ENCODE measurements at places on chromosomes 3 and 15. TPM values are rescaled to one million over a fixed set of nuclear protein-coding genes. Genes with fewer than 3 reads are reported as not detected.

DNA sequence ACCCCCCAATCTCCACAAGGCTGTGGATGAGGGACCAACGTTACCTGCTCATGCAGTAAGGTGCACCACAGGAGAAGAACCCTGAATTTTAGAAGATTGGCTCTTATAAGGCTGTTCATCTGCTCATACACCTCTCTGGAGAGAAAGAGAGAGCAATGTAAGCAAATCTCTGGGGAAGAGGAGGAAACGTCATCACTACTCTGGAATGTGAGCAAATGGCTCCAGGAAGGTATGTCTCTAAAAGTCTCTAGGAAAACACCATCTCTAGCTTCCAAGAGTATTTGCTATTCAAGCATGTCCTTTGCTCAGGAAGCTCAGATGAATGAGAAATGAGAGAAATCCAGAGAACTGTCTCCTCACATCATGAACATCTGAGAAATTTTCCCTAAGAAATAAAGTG lies 235.4 kb downstream of the TBL1XR1 start:
- DNase-seq, result no peak
- peaks cover 7% of the 10 kb centered on the region for H3K4me1 ChIP-seq
- peaks cover 11% of the 10 kb centered on the region for H3K27me3 ChIP-seq
- no peak overlapping the region for H3K27ac ChIP-seq
- no peak overlapping the region for H3K4me3 ChIP-seq

- no peaks in the 10 kb centered on the region for H3K36me3 ChIP-seq
- H3K4me3 ChIP-seq, result no peak overlapping the region
- no peak overlapping the region for H3K27ac ChIP-seq
- DNase-seq, result no peak
Observed at GRCh38 chr3:182294696-182295095, 498.6 kb upstream of the ATP11B start.

GRCh38 chr15:26773917-26774316 lies 1.1 kb upstream of the GABRB3 start:
- no peak for DNase-seq
- H3K36me3 ChIP-seq, result peaks cover 3% of the 10 kb centered on the region
- peak overlapping the region; percentile 25 for H3K4me3 ChIP-seq
- H3K27me3 ChIP-seq, result peaks cover 10% of the 10 kb centered on the region
- H3K27ac ChIP-seq, result no peak overlapping the region

DNA sequence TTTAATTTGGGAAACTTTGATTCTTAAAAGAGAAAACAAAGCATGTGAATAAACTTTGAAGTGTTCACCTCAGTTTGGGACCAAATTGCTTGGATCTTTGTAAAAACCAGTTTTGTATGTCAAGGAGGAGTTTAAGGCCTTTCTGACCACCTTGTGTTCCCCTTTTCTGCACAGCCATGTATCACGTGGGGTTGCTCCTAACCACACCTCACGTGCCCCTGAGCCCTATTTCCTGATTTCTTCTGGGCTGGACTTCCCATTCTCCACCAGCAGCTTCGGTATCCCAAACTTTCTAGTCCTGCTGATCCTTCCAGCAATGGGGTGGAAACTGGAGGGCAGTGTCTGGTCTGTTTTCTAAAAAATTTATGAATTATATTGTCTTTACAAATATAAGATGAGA lies 76.4 kb upstream of the STT3B start:
- H3K36me3 ChIP-seq, result no peaks in the 10 kb centered on the region
- peaks cover 7% of the 10 kb centered on the region for H3K27me3 ChIP-seq
- no peak overlapping the region for H3K27ac ChIP-seq
- DNase-seq, result no peak

DNA sequence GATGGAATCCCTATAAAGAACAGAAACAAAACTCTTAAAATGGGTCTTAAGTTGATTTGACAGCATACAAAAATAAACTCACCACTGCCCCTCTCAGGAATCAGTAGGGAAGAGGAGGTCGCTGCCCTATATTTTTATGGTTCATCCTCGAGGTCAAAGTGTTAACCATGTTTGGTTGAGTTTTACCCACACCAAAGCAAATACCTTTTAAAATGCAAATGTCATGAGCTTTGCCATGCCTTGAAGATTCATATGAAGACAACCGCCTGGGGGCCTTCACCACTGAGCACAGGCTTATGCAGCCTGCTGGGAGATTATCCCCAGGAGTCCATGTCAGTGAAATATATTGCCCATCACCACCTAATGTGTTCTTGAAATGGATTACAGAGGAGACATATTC lies 66.1 kb downstream of the GLB1 start:
- DNase-seq, result peak; percentile 41
- no peak overlapping the region for H3K4me3 ChIP-seq
- no peak overlapping the region for H3K27ac ChIP-seq

MED12L gene
- not detected for polyA plus RNA-seq

DNA sequence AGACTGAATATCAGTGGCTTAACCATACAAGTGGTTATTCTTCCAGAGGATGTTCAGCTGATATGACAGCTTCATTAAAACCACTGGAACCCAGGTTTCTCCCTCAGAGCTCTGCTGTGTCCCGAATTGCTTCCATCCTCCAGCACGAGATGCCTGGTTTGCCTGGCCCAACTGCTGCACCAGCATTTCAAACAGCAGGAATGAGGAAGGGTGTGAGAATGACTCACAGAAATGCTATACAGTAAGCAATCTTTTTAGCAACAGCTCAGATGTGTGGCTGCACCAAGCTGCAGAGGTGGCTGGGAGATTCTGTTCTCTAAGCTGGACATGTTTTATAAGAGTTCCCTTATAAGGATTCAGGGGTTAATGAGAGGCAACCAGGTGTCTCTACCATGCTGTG lies 271.0 kb downstream of the GABRG3 start:
- no peak overlapping the region for H3K4me3 ChIP-seq
- no peak for DNase-seq
- no peaks in the 10 kb centered on the region for H3K36me3 ChIP-seq
- no peak overlapping the region for H3K27ac ChIP-seq
- no peaks in the 10 kb centered on the region for H3K27me3 ChIP-seq

- no peak for DNase-seq
- no peak overlapping the region for H3K27ac ChIP-seq
- H3K4me1 ChIP-seq, result no peaks in the 10 kb centered on the region
- H3K36me3 ChIP-seq, result no peaks in the 10 kb centered on the region
Observed at GRCh38 chr15:62821384-62822131, 221.0 kb upstream of the TPM1 start.

ITIH1 gene
- not detected for polyA plus RNA-seq

DNA sequence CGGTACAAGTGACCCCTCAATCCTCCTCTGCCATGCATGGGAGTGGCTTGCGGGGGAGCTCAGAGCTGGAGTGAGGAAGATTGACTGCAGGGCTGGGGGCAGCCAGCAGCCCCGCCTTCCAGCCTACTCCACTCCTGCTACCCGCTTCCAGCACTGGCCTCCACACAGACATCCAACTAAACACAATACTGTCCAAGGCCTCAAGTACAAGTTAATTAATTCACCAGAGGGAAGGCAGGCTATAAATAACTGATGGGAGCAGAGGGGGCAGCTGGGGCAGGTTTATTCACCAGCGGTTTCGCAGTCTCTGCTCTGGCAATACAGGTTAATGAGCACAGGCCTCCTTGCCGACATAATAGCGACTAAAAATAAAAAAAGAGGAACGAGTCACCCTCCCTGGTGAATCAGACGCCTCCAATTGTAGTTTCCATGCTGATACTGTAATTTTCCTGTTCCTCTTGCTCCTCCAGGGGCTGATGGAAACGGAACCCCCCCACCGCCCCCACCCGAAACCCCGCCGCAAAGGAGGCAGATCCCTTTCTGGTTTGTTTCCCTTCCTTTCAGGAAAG lies 166.4 kb upstream of the TLE3 start:
- no peaks in the 10 kb centered on the region for H3K36me3 ChIP-seq
- no peak overlapping the region for H3K27ac ChIP-seq
- H3K4me3 ChIP-seq, result no peak overlapping the region
- DNase-seq, result no peak
- H3K4me1 ChIP-seq, result peaks cover 78% of the 10 kb centered on the region

- no peak overlapping the region for H3K27ac ChIP-seq
- no peaks in the 10 kb centered on the region for H3K36me3 ChIP-seq
- DNase-seq, result no peak
- no peak overlapping the region for H3K4me3 ChIP-seq
- H3K4me1 ChIP-seq, result no peaks in the 10 kb centered on the region
Observed at GRCh38 chr15:79680720-79681119, 216.1 kb downstream of the MTHFS start.

PLSCR5 gene
- polyA plus RNA-seq, result not detected

DNA sequence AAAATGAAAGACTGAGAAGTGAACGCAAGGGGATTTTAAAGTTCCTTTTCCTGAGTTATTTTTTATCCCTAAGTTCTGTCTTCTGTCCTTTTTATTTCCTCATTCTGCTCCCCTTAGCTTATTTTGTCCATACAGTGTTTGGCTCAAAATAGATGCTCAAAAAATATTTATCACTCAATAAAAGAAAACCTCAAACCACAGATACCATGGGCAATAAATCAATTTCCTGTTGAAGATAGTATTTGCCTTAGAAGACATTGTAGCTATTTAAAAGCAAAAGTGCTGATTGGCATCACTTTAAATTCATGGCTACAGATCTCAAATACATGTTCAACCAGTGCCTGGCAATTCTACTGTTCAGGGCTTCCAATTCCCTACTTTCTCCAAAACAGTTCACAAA lies 316.5 kb upstream of the ADAMTS9 start:
- H3K4me1 ChIP-seq, result no peaks in the 10 kb centered on the region
- H3K4me3 ChIP-seq, result no peak overlapping the region
- H3K36me3 ChIP-seq, result no peaks in the 10 kb centered on the region
- no peak overlapping the region for H3K27ac ChIP-seq

- no peak for DNase-seq
- no peak overlapping the region for H3K27ac ChIP-seq
- H3K27me3 ChIP-seq, result peaks cover 5% of the 10 kb centered on the region
- peak overlapping the region; percentile 36 for H3K4me3 ChIP-seq
- H3K4me1 ChIP-seq, result peaks cover 15% of the 10 kb centered on the region
- H3K36me3 ChIP-seq, result no peaks in the 10 kb centered on the region
Observed at GRCh38 chr15:71290881-71291635, 175.8 kb downstream of the THSD4 start.

GRCh38 chr3:146343551-146343950 lies 92.6 kb upstream of the PLSCR4 start:
- no peaks in the 10 kb centered on the region for H3K4me1 ChIP-seq
- H3K4me3 ChIP-seq, result no peak overlapping the region
- DNase-seq, result no peak

GABRB3 gene
- not detected for polyA plus RNA-seq

- H3K27me3 ChIP-seq, result no peaks in the 10 kb centered on the region
- no peak for DNase-seq
- no peaks in the 10 kb centered on the region for H3K4me1 ChIP-seq
- no peak overlapping the region for H3K4me3 ChIP-seq
- H3K27ac ChIP-seq, result no peak overlapping the region
Observed at GRCh38 chr3:1903111-1903510, 195.6 kb upstream of the CNTN4 start.

- H3K4me1 ChIP-seq, result peaks cover 8% of the 10 kb centered on the region
- peak within 1 kb of the TSS; percentile 80 for H3K4me3 ChIP-seq
- peaks cover 3% of the 10 kb centered on the region for H3K27me3 ChIP-seq
- peak; percentile 90 for DNase-seq
- no peaks in the 10 kb centered on the region for H3K36me3 ChIP-seq
Observed at GRCh38 chr15:89750560-89751542, at the start of gene MESP1. Gene MESP1 (minus strand): TSS chr15:89751249. CDS start chr15:89751231, 18 bp downstream.

- no peaks in the 10 kb centered on the region for H3K4me1 ChIP-seq
- DNase-seq, result no peak
- H3K4me3 ChIP-seq, result no peak overlapping the region
- H3K36me3 ChIP-seq, result no peaks in the 10 kb centered on the region
- no peak overlapping the region for H3K27ac ChIP-seq
Observed at GRCh38 chr3:159144891-159145290, 343.0 kb downstream of the MFSD1 start.

- H3K27ac ChIP-seq, result no peak overlapping the region
- no peak for DNase-seq
- H3K4me3 ChIP-seq, result no peak overlapping the region
- no peaks in the 10 kb centered on the region for H3K36me3 ChIP-seq
Observed at GRCh38 chr3:134850761-134851160, 55.7 kb downstream of the EPHB1 start.

- DNase-seq, result no peak
- no peak overlapping the region for H3K4me3 ChIP-seq
- no peaks in the 10 kb centered on the region for H3K36me3 ChIP-seq
- peaks cover 4% of the 10 kb centered on the region for H3K27me3 ChIP-seq
- H3K4me1 ChIP-seq, result no peaks in the 10 kb centered on the region
- no peak overlapping the region for H3K27ac ChIP-seq
Observed at GRCh38 chr15:81507831-81508230, 133.8 kb upstream of the TMC3 start.

GRCh38 chr3:27923349-27924068 lies 201.4 kb upstream of the EOMES start:
- H3K4me1 ChIP-seq, result peaks cover 30% of the 10 kb centered on the region
- no peaks in the 10 kb centered on the region for H3K27me3 ChIP-seq
- DNase-seq, result no peak
- peak overlapping the region; percentile 60 for H3K4me3 ChIP-seq

- H3K4me1 ChIP-seq, result no peaks in the 10 kb centered on the region
- peaks cover 2% of the 10 kb centered on the region for H3K27me3 ChIP-seq
- DNase-seq, result no peak
Observed at GRCh38 chr15:91070872-91071271, 29.2 kb upstream of the SV2B start.

P2RY14 gene
- polyA plus RNA-seq, result 2.8 TPM

GRCh38 chr3:157499342-157499963 lies 3.8 kb downstream of the VEPH1 start:
- no peak for DNase-seq
- H3K4me3 ChIP-seq, result no peak overlapping the region
- H3K36me3 ChIP-seq, result no peaks in the 10 kb centered on the region

CAPN3 gene
- 1.9 TPM for polyA plus RNA-seq

DNA sequence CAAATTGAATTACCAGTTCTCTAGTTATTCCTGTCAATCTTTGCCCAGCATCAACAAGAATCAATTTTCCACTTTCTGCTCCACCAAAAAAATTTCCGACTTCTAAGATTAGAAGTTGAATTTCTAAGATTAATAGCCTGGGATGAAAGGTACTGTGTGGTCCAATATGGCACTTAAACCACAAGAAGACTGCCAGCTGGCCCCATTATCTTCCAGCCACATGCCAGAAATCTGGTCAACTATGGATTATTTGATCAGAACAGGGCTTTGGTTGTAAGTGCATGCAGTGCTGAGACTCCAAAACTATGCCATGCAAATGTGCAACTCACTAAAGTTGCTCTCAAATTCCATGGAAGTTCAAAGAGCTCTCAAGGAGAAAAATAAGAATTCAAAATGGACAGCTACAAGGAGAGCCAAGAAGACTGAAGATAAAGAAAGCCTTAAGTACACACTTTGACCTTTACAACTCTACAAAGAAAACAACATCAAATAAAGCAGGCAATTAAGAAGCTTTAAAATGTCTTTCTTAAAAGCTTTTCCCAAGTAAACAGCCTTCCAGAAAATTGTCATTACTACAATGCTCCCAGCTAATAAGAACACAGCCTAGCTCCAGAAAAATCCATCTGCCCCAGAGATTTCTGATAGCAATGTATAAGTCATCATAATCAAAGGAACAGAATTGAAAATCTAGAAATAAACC lies 64.2 kb downstream of the ST3GAL6 start:
- no peak overlapping the region for H3K27ac ChIP-seq
- H3K36me3 ChIP-seq, result no peaks in the 10 kb centered on the region
- H3K27me3 ChIP-seq, result peaks cover 1% of the 10 kb centered on the region
- no peaks in the 10 kb centered on the region for H3K4me1 ChIP-seq
- no peak for DNase-seq

Measured in immature natural killer cell (primary cell).